ENCODE measurements at places on chromosomes 3 and 15.

- DNase-seq = no peak
These were observed 196.0 kb downstream of the LRTM1 start for GRCh38 chr3:54731732-54732445.

DNA sequence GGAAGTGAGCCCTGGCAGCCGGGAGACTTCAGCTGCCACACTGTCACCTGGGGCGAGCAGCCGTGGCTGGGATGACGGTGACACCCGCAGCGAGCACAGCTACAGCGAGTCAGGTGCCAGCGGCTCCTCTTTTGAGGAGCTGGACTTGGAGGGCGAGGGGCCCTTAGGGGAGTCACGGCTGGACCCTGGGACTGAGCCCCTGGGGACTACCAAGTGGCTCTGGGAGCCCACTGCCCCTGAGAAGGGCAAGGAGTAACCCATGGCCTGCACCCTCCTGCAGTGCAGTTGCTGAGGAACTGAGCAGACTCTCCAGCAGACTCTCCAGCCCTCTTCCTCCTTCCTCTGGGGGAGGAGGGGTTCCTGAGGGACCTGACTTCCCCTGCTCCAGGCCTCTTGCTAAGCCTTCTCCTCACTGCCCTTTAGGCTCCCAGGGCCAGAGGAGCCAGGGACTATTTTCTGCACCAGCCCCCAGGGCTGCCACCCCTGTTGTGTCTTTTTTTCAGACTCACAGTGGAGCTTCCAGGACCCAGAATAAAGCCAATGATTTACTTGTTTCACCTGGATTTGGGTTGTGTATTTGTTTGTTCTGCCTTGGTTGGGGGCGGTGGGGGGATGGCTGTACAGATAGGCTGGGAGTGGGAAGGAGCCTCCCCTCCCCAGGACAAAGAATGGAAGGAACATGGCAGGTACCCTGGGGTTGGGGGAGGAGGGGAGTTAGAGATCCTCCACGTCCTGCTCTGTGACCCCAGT lies 2.9 kb upstream of the GRM2 start:
- DNase-seq = no peak

DNA sequence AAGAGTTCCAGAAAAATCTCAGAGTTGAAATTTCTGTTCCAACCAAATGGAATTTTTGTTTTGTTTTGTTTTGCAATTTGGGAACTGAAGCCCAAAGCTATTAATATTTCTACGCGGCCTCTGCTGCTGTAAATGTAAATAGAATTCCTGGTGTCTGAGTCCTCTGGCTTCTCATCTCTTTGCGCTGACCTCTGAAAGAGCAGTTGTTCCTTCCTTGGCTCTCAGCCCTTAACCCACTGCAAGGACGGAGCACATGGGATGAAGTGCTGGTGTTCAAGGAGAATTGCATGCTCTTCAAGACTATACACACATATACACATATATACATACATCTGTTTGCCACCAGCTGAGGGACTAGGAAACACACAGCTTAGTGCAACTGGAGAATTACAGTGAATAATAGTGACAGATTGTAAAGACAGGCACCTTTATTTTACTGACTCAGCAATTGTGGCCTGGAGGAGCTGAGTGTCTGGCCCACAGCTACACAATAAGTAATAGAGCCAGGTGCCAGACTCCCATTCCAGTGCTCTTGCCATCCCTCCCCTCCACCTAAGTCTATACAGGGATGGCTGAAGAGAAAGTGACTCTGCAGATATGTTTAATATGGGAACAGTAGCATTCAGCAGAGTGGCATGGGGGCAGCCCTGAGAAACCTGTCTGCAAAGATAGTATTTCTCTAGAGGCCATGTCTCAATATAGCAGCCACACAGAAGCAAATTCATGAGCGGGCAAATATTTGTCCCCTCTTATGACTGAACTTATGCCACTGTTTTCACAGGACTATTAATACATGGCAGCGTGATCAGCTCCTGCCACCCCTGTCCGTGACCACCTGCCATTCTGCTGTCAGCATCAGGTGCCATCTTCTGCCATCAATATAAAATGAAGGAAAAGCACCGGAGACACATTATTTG lies 42.3 kb downstream of the NEK10 start:
- no peak for DNase-seq

- no peak for DNase-seq
These were observed 144.6 kb downstream of the VGLL4 start for GRCh38 chr3:11499144-11499543.

DNA sequence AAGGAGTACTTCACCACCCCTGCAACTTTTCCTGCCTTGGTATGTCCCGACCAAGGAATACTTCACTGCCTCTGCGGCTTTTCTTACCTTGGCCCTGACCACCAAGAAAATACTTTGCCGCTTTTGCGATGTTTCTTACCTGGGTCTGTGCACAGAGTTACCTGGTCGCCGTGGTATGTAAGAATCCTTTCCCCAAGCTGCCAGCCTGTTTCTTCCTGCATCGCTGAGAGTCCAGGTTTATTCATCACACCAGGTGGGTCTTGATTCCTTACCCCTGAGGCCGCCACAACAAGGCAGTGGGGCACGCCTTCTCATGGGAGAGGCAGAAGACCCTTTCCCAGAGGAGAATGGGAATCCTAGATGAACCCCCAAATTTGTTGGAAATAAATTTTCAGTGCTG lies 511.3 kb downstream of the EDEM1 start:
- DNase-seq = no peak

DNA sequence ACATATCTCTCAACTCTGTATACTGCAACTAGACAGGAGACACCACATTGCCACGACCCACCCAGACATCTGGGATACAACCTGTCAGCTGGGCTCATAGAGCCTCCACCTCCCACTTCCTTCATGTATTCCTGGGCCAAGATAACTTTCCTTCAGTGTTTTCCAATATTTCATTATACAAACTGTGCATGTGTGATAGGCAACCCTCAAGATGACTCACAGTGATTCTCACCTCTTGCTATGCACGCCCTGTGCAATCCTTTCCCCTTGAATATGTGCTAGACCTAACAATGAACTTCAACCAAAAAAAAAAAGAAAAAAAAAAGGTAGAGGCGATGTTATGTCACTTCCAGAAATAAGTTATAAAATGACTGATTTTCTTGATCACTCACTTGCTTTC lies 138.0 kb upstream of the ALCAM start:
- no peak for DNase-seq

- no peak for DNase-seq
These were observed 65.2 kb downstream of the SLC9C1 start for GRCh38 chr3:112228786-112229185.

GRCh38 chr15:80186597-80186996 lies 33.8 kb downstream of the FAH start:
- no peak for DNase-seq

GRCh38 chr3:31249545-31249944 lies 283.2 kb upstream of the STT3B start:
- no peak for DNase-seq

DNA sequence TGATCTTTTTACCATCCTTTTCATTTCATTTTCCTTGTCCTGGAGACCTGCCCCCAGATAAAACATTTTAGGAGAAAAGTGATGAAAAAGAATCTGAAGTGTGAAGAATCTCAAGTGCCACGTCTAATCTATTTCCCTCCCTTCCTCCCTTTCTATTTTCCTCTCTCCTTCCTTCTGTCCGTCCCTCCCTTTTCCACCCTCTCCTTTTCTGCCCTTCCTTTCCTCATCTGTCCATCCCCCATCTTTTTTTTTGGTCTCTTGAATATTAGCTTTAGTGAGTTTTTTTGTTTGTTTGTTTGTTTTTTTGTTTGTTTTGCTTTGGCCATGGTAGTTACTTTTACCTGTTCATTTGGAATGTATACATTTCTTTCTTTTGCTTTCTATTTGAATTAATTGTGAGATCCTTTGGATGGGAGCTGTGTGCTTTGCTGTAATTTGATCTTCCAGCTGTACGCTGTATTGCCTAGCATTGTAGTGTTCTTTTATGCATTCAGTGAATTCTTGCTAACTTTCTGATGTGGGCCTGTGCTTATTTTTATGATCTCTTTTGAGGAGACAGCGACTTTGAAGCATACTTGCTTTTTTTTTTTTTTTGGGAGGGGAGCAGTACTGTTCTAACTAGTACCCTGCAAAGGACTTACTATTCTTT lies 19.2 kb downstream of the CDIN1 start:
- no peak for DNase-seq

GRCh38 chr3:182399978-182400737 lies 393.1 kb upstream of the ATP11B start:
- DNase-seq = no peak

- no peak for DNase-seq
These were observed 217.7 kb downstream of the ARPP21 start for GRCh38 chr3:35857004-35857403.

GRCh38 chr15:62426387-62426956 lies 261.4 kb upstream of the C2CD4B start:
- DNase-seq = no peak

- DNase-seq = no peak
These were observed 172.9 kb upstream of the SLC2A2 start for GRCh38 chr3:171199473-171199829.

- DNase-seq = no peak
These were observed 11.6 kb upstream of the HGD start for GRCh38 chr3:120693439-120694171.

DNA sequence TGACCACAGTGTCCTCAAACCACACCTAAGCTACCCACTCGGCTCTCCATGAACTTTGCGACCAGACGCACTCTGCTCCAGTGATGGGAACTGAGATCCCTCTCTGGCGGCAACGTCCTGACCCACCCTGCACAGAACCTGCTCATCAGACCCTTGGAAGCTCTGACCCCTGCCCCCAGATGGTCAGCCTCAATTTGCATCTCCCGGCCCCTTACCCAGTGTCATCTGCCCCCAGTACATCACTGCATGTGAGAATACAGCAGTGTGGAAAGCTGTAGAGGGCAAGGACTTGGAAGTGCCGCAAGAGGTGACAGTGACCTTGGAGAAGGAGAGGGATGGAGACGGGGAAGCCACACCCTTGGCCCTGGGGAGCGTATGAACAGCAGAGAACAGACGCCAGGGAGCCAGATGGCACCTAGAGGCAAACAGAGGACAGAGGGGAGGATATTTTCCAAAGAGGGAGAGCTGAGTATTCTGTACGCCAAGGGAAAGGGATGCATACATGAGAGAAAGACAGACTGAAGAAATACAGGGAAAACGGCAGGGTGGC lies 192.0 kb downstream of the XXYLT1 start:
- no peak for DNase-seq

DNA sequence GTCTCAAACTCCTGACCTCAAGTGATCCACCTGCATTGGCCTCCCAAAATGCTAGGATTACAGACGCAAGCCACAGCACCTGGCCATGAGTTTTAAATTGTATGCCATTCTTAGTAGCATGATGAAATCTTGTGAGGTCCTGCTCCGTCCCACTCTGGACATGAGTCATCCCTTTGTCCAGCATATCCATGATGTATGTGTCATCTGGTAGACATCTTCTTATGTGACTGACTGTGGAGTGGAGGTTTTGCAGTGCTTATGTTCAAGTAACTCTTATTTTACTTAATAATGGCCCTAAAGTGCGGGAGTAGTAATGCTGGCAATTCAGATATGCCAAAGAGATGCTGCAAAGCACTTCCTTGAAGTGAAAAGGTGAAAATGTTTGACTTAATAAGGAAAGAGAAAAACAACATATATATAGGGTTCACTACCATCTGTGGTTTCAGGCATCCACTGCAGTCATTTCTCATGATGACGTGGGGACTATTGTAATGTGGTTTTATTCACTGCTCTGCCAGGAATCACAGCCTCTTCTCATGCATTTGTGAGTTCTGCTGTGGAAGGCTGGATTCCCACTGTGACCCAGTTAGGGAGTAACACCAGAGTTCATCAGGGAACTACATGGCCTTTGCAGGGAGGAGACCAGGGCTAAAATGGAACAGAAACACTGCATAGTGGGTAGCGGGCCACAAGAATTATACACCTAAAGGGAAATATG lies 204.6 kb upstream of the STRIT1 start:
- no peak for DNase-seq

- DNase-seq = no peak
These were observed 47.1 kb downstream of the TFG start for GRCh38 chr3:100756441-100756840.

DNA sequence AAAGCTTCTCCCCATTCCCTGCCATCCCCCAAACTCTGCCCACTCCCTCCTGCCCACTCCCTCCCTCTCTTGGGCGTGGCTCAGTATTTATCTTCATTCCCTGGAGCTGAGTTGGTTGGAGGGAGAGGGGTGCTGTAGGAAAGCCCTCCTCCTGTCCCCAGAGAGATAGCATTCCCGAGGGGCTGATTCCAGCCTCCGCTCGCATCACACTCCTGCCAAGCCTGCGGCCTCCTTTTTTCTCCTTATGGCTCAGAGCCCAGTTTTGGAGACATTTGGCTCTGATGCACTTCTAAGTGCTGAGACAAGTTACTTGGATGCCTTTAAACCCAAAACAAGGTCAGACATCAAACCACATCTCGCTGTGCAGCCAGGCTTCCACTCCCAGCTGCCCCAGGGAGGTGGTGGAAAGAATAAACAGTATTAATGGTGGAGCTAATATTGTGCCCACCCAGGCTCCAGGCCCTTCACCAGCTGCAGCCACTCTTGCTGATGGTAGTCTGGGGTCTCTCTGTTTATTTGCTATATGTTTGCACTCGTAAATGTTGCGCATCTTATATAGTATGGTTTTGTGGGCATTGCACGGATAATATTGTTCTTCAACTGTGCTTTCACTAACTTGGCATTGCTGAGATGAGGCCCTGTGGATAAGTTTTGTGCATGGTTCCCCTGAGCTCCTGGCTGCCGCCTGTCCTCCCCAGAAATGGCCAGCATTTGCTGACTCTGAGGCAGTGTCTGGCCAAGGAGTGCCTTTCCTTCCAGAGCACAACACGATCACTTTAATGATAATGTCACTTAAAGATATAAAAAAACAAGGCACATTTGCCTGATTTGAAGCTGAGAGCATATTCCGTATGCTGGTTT lies 157.2 kb downstream of the LRRC28 start:
- DNase-seq = no peak

DNA sequence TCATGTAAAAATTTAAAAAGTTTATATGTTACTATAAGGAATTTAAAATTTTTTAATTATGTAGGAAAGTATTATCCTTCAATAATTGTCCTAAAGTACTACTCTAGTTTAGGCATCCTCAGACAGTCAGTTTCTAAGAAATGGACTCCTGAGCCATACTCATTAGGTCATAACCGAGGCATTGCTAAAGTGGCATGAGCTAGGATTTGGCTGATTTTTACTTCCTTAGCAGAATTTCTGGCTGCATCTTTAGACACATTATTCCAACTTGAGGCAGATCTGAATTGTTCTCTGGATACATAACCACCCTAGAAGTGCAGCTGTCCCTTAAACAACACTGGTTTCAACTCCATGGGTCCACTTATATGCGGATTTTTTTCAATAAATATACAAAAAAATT lies 38.3 kb downstream of the IFT57 start:
- no peak for DNase-seq

GRCh38 chr3:14235912-14236295 lies 57.3 kb downstream of the LSM3 start:
- no peak for DNase-seq

DNA sequence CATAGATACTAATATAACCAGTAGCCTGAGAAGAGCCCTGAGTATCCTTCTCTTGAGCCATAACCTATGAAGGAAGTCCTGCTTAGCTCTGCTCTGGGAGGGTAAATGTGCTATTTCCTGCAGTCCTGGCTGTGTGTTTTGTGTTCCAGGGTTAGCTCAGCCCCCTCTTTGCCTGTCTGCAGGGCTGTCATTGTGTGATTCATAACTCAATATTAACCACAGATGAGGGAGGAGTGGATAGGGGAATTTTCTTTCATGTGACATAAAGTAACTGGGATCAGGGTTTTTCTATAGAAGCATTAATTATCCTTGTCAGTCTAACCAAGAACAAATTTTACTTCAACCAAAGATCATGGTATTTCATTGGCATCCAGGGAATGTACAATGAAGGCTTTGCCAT lies 183.3 kb upstream of the ZBTB20 start:
- DNase-seq = no peak

- DNase-seq = no peak
These were observed 3.9 kb upstream of the ZNF80 start for GRCh38 chr3:114241262-114241661.

Measured in activated T-helper 1 cell treated with Interleukin-2 at 50 U/mL for 16 hours (primary cell).